ENCODE measurements at places on chromosomes 2 and 18. TPM values are rescaled to one million over a fixed set of nuclear protein-coding genes. Genes with fewer than 3 reads are reported as not detected.

The MEP1B gene
- not detected for total RNA-seq

The MRPS5 gene
- 51.9 TPM for total RNA-seq

The RSAD2 gene
- total RNA-seq: 21.9 TPM

The SKOR2 gene
- total RNA-seq: not detected

The TGFA gene
- total RNA-seq: 8.2 TPM

The SALL3 gene
- not detected for total RNA-seq

The CHRND gene
- not detected for total RNA-seq

The RAPH1 gene
- total RNA-seq: 63.8 TPM

The OSR1 gene
- total RNA-seq: 15.5 TPM

The PRKAG3 gene
- total RNA-seq: not detected

The NABP1 gene
- total RNA-seq: 48.6 TPM

The LCT gene
- not detected for total RNA-seq

The C1QL2 gene
- not detected for total RNA-seq

The SNORC gene
- total RNA-seq: 0.53 TPM

The ZC3H6 gene
- 18.0 TPM for total RNA-seq

The EDAR gene
- total RNA-seq: 0.12 TPM

The SATB2 gene
- 5.0 TPM for total RNA-seq

The COL4A4 gene
- total RNA-seq: 24.3 TPM

The TUBA4B gene
- 3.5 TPM for total RNA-seq

The TCF23 gene
- 1.2 TPM for total RNA-seq

The DLX1 gene
- not detected for total RNA-seq

The SIX3 gene
- total RNA-seq: not detected

The CNTNAP5 gene
- total RNA-seq: not detected

The RAB27B gene
- 20.1 TPM for total RNA-seq

The KLHL29 gene
- total RNA-seq: 12.9 TPM

The NAPG gene
- total RNA-seq: 28.1 TPM

The MC5R gene
- not detected for total RNA-seq

The ALPG gene
- 0.53 TPM for total RNA-seq

The SH3BP4 gene
- total RNA-seq: 36.8 TPM

The BARD1 gene
- 18.5 TPM for total RNA-seq

The CXCR1 gene
- 10.4 TPM for total RNA-seq

The CAPN14 gene
- 0.15 TPM for total RNA-seq

The UCN gene
- total RNA-seq: 4.0 TPM

The EN1 gene
- 0.15 TPM for total RNA-seq

The CFAP221 gene
- total RNA-seq: 33.9 TPM

The ARPC2 gene
- total RNA-seq: 382 TPM

The KCNJ13 gene
- total RNA-seq: not detected

The APLF gene
- total RNA-seq: 5.8 TPM

The STK16 gene
- 26.7 TPM for total RNA-seq

The FSIP2 gene
- total RNA-seq: 0.27 TPM

The CCBE1 gene
- 14.0 TPM for total RNA-seq

The SERPINB4 gene
- total RNA-seq: not detected

The PIEZO2 gene
- 11.1 TPM for total RNA-seq

The TAF1B gene
- 22.9 TPM for total RNA-seq

The RAPGEF4 gene
- 14.6 TPM for total RNA-seq

The AP1S3 gene
- total RNA-seq: 6.4 TPM

The LIPG gene
- 3.7 TPM for total RNA-seq

Measured in lower lobe of right lung (tissue), 2 donors.